ENCODE measurements at places on chromosomes 11 and 22.

DNA sequence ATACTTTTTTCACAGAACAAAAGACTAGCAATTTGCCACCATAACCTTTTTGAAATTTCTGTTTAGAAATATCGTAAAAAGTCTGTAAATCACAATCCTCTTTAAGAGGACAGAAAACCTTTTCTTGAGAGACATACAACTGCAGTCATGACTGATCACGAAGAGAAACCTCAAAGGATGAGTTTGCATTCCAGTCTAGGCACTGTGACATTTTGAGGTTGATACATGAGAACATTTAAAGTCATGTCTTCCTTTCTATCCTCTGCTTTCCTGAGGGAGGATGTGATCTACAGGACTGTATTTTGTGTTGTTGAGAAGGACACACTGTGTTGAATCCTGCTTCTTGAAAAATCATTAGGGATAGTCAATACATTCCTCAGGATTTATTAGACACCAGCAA is 476.7 kb upstream of the CCDC179 start:
- no peak for DNase-seq

DNA sequence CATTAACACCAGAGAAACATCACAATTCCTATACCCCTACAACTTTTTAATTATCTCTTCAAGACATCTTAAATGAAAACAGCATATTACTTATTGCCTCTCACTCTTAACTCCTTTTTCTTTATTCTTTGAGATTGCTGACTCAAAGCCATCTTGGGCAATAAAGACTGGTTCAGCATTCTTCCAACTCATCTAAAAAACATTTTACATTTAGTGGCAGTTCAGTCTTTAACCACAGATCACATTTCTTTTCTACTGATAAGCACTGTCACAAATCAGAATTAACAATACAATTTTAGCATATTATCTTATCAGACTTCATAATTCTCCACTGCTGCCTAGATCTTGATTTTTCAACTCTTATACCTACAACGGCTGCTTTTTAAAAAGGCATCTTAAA is 34.0 kb downstream of the SIK3 start:
- no peak for DNase-seq

GRCh38 chr22:38564669-38565068 is 5.3 kb downstream of the DMC1 start:
- no peak for DNase-seq

GRCh38 chr11:64597671-64598101 is 6.7 kb downstream of the SLC22A12 start:
- DNase-seq: no peak

- no peak for DNase-seq
These were observed 144.0 kb downstream of the FBXO7 start for GRCh38 chr22:32618441-32619140.

GRCh38 chr22:50621356-50621880 is 6.5 kb downstream of the ARSA start:
- no peak for DNase-seq

GRCh38 chr11:128905345-128906184 is 14.4 kb downstream of the KCNJ5 start:
- DNase-seq: no peak

GRCh38 chr11:46047520-46047919 is 73.7 kb downstream of the PHF21A start:
- DNase-seq: no peak

GRCh38 chr22:29138556-29139305 is 65.9 kb downstream of the KREMEN1 start:
- DNase-seq: no peak

DNA sequence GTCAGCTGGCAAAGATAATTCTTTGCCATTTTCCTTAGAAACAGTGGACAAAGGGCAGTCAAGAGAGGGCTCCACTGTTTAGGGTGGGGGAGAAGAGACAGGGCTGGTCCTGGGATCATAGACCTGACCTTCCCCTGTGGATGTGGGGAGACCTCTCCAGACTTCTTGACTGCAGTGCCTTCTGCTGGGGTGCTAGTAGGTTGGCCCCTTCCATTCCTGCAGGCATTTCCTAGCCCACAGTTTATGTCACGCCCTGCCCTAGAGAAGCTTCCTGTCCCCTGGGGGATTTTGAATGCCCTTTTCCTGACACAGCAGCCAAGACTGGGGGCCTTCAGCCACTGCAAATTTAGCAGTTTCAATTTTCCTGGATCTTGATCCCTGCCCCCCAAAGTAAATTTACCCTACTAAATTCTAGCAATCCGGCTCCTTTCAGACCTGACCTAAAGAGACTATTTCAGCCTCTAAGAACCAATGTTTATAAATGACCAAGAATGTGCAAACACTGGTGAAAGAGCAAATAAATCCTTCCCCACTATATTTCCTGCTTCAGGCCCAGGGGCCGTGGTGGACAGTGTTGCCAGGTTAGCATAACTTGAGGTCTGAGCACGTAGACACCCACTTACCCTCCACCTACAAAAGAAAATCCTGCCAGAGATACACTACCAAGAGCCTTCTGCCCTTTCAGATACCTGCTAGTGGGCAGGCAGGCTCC is 58.4 kb downstream of the PPFIBP2 start:
- DNase-seq: no peak

GRCh38 chr22:24685531-24686190 is 82.7 kb downstream of the GGT1 start:
- DNase-seq: no peak

DNA sequence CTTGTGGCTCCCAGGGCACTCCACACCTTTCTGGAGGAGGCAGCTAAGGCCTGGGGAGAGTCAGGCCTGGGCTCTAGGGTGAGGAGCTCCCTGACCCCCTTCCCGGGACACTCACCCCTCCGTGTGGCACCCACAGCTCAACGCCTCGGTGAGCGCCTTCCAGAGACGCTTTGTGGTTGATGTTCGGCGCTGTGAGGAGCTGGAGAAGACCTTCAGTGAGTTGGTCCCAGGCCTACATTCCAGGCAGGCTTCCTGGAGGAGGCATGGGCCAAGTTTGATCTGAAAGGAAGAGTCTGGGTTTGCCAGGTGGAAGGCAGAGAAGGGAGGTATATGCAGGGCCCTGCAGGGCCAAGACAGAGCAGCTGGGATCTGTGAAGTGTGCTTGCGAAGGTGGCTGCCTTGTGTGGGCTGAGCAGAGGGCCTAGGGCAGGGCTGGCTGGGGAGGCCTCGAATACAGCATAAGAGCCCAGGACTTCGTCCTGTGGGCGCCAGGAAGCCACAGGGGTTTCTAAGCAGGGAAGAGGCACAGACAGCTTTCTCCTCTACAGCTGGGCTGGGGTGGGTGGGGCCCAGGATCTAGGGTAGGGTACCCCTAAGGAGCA is 2.9 kb downstream of the TCIRG1 start:
- no peak for DNase-seq

- no peak for DNase-seq
These were observed 252.5 kb downstream of the ST3GAL4 start for GRCh38 chr11:126607776-126608541.

DNA sequence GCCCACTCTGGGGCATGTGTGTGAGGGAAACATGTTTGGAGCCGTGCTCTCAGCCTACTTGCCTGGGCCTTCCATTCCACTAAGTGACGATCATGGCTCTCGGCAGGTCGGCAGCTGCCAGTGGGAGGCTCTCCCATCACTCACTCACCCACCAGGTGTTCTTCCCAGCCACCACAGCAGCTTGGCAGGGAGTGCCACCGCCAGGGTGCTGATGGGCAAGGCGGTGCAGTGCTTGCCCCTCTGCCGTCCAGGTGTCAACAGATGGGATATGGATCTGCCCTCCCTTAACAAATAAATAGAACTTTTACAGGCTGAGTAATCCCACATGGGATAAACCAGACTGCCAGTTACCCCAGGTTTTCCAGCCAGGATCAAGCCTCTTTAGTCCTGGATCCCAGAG is 205.5 kb upstream of the TMEM45B start:
- DNase-seq: no peak

GRCh38 chr22:33542153-33542552 is 378.1 kb downstream of the LARGE1 start:
- DNase-seq: no peak

- DNase-seq: no peak
These were observed 24.8 kb downstream of the UVRAG start for GRCh38 chr11:75839851-75840250.

- DNase-seq: no peak
These were observed 29.9 kb upstream of the TMEM123 start for GRCh38 chr11:102482433-102482832.

DNA sequence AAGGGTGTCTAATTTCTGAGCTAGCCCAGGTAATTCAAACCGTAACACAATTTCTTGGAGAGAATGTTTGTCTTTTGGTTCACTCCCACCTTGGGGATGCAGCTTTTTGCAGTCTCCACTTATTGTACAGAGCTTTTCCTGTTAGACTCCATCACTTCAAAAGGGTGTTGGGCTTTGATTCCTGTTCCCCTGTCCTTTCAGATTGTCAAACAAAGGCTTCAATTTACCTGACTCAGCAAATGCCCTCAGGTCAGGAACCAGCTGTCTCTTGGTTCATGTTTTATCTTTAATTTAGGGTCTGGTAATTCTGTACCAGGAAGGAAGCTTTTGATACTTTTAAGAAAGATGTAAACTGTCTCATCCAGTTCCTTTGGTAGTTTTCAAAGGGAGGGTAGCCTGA is 880.6 kb downstream of the NTM start:
- DNase-seq: no peak

- DNase-seq: no peak
These were observed 37.9 kb downstream of the SCUBE2 start for GRCh38 chr11:9053316-9054035.

- DNase-seq: no peak
These were observed 66.9 kb downstream of the SCUBE1 start for GRCh38 chr22:43276321-43276720.

DNA sequence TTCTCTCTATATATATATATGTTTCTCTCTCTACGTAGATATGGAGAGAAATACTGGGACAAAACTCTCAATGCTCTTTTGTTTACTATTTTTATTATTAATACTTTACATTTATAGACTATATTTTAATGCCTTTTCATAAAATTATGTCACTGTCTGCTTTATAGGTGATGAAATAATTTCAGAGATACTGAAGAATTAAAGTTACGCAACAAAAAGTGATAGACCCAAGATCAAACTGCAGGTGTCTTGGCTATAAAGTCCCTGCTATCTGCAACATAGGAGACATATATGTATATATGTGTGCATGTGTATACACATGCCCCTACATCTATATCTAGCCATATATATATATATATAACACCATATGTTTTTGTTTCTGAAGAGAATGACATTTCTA is 60.8 kb downstream of the FAM76B start:
- no peak for DNase-seq

DNA sequence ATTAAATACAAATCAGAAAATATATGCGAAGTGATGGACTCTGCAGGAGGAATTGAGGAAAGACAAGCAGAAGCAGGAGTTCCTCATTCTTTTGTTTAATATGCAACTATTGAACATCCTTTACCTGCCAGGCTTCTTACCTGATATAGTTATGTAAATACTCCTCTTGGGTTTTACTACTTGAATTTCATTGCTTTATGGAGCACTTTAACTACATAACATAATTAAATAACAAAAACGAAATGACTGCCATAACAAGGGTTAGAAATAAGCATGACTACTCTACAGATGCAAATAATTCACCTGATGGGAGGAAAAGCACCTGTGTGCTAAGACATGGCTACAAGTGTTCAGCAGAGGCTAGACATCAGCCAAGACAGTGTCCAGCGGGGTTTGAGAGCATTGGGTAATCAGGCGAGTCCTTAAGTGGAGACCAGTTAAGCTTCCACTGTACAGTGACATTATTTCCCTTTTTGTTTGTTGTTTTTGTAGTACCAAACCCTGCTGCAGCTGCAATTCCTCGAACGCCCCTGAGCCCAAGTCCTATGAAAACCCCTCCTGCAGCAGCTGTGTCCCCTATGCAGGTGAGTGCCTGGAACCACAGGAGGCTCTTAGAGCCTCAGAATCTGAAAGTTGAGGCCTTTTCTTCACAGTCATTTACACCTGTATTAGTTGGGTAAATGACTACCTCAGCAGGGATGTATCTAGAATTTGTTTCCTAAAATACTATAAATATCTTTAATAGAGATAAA is 67.4 kb downstream of the SPECC1L start:
- DNase-seq: no peak

DNA sequence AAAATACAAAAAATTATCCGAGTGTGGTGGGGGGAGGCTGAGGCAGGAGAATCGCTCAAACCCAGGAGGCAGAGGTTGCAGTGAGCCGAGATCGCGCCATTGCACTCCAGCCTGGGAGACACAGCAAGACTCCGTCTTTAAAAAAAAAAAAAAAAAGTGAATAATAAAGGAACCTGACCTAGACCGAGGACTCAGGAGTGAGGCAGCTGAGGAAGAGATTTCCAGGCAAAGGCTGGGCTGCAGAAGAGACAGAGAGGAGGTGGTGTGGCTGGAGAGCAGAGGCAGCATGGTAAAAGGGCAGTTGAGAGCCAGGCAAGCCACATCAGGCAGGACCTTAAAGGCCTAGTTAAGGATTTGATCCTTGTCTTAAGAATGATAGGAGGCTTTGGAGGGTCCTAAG is 28.4 kb upstream of the SMCO4 start:
- no peak for DNase-seq

DNA sequence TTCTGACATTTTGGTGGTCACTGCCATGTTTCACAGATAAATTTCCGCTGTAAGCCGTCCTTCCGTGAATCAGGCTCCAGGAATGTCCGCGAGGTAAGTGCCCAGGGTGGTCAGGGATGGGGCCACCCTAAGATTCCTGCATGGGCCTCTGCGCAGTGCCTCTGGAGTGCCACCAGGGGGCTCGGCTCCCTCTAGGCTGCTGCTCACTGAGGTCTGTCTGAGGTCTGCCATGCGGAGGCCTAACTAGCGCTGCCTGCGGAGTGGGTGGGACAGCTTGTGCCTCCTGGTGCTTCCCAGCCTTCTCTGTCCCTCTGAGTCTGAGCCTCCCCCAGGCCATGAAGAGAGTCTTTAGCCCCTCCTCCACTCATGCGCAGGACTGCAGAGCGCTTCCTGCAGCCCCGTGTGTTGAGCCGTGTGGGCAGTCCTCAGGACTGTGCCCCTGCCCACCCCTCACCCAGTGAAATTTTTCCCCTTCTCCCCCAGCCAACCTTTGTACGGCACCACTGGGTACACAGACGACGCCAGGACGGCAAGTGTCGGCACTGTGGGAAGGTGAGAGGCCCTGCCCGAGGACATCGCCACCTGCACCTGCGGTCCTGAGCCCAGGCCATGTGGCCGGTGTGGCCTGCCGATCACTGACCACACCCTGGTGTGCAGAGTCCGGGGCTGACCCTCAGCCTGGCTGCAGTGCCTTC is 11.9 kb upstream of the MDK start:
- DNase-seq: no peak

DNA sequence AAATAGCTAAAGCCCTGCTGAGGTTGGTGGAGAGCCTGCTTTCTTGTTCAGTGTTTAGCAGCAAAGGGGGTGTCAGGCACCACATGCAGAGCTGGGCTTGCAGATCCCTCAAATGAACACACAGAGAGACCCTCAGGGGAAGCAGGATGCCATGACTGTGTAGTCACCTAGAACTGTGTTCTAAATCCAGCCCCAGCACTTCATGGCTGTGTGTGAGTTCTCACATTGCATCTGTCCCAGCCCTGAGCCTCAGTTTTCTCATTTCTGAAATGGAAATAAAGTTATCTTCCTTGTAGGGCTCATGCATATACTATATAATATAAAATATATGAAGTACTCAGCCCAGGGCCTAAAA is 47.1 kb downstream of the CWC15 start:
- DNase-seq: no peak

GRCh38 chr11:44915621-44916020 is 35.1 kb downstream of the TP53I11 start:
- DNase-seq: no peak
